ENCODE measurements at places on chromosomes 12 and 14. TPM values are rescaled to one million over a fixed set of nuclear protein-coding genes. Genes with fewer than 3 reads are reported as not detected.

DNA sequence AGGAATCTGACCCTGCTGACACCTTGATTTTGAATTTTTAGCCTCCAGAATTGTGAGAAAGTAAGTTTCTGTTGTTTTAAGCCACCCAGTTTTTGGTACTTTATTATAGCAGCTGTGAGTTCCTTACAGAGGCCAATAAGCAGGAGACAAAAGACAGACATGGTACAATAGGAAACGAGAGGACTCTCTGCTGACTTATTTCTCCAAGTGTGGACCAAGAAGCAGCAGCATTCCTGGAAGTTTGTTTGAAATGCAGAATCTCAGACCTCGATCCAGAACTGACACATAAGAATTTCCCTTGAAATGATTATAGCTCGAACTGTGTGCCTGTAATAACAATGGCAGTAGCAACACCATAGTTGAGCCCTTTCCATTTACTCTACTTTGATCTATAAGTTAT, 31.9 kb upstream of the LUM start:
- DNase-seq = no peak

KLRB1 gene
- not detected for total RNA-seq

DNA sequence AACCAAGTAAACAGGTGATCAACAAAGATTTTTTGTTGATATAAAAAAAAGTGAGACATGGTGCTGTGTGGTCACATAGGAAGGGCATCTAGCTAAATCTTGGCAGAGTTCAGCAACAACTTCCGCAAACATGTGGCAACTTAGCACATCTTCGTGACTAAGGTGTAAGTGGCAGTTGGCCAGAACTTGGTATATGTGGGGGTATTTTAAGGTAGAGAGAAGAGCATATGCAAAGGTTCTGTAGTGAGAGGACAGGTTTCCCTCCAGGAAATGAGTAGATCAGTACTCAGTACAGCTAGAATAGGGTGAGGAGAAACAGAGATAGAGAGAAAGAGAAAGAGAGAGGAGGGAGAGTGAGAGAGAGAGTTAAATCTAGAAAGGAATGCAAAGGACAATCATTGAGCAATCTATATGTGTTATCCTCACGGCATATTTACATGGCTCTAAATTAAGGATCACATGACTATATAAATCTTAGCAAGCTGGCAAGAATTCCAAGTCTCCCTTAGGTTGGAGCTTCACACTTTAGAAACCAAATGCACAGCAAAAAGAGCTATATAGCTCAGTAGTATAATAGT, 227.7 kb upstream of the HMGA2 start:
- no peak for DNase-seq

- DNase-seq = peak; percentile 79
These were observed 65.1 kb downstream of the PCNX1 start for GRCh38 chr14:70972107-70972976.

HSPB8 gene
- total RNA-seq = not detected

GRCh38 chr14:100362311-100362927, 39.3 kb downstream of the SLC25A47 start:
- no peak for DNase-seq

- DNase-seq = no peak
These were observed 134.7 kb upstream of the RFLNA start for GRCh38 chr12:124160097-124160756.

GRCh38 chr14:58501214-58501816, 73.8 kb downstream of the KIAA0586 start:
- DNase-seq = peak; percentile 68

LRRC10 gene
- total RNA-seq = not detected

DNA sequence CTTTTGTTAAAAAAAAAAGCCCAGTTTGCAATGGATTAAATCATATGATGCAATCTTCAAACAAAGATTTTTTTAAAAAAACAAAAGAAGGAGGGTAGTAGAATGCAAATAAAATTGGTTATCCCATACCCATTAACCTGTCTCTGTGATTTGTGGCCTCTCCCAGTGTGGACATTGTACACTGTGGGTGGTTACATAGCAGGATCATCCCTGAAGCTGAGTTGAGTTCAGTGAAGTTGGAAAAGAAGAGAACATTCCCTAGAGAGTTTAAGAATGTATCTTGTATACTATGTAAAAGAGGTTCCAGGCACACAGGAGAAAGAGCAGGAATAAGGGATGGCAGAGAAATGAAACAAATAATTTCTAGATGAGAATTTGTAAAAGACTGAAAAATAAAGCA, 142.4 kb upstream of the SLC16A7 start:
- no peak for DNase-seq

PLEKHH1 gene
- not detected for total RNA-seq

DNA sequence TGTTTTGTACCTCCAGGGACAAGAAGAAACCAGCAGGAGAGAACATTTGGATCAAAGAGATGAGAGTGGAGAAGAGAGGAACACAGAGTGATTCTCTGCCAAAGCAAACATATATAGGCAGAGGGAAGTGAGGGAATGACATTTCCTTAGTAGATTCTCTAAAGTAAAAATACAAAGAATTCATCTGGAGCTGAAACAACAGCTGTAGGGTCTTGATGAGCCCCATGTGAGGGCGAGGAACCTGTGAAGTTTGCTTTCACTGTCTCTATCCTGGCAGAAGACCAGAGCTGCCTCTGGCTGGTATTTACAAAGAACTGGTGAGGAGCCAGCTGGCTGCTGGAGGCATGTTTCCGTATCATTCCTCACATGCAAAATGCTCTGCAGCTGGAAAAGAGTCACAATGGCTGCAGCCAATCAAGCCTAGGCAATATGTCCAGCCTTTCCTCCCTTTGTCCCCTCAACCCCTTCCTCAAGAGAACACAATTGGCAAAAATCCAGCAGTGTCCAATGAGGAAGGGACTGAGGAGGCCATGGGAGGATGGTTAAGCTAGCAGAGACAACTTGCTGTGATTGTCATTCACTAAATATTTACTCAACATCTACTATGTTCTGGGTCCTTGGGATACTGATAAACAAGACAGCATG, 122.5 kb downstream of the PHLDA1 start:
- DNase-seq = no peak

DNA sequence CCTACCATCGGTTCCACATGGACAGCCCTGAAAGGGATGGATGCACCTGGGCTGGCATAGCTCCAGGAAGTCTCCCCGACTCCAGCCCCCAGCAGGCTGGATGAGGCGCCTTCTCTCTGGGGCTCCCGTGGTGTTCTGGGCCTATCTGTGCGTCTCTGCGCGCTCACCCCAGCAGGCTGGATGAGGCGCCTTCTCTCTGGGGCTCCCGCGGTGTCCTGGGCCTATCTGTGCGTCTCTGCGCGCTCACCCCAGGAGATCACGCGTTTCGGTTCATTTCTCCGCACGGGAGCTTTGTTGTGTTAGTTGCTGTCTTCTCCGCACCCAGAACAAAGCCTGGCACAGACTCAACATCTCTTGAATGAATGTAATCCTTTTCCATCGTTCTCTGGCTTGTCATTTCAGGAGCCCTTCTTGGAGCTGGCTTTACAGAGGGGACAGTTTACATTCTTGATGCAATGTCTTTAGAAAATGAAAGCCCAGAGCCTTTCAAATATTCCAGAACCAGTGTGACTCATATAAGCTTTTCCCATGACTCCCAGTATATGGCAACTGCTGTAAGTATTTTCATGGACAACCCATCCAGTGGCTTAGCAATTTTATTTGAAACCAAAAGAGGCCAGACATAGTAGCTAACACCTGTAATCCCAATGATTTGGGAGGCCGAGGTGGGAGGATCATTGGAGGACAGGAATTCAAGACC, 40.3 kb downstream of the CFAP251 start:
- no peak for DNase-seq

- DNase-seq = no peak
These were observed 275.9 kb downstream of the RPS29 start for GRCh38 chr14:49310298-49310697.

DNA sequence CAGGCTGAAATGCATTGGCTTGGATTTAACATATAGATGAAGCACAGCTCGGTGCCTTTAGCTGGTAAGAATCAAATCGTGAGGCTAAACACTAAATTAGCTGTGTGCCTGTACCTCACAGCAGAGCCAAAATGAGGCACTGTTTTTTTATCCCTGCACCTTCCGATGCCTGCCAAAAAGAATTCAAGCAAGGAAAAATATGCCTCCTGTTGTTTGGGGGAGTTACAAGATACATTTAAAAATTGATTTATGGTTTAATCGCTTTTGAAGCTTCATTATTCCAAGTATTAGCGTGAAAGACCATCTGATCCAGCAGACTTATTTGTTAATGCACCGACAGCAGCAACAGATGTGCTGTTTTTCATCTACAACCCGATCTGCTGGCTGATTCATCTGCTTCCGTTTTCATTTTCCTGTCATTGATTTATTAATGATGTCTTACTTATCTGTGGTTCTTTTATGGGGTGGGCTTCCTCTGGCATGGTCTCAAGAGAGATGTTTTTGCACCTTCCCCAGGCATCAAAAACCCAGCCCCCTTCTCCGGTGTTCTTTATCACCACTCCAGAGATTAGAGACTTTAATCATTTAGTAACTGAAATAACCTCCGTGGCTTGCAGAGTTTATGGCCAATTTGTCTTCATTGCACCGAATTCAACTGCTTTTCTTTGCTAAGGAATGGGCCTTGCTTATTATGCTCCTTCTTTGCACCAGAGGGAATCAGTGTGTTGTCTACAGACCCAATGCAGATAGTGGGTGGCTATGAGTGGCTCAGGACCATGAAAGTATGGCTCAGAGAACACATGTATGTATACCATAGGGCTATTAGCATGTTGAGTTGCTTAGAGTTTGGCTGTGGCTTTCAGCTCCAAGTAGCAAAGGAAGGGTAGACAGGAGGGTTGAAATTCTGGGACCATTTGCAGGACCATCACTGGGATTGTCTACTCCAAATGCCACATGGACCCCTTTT, 166.8 kb upstream of the TMEM260 start:
- no peak for DNase-seq

DNA sequence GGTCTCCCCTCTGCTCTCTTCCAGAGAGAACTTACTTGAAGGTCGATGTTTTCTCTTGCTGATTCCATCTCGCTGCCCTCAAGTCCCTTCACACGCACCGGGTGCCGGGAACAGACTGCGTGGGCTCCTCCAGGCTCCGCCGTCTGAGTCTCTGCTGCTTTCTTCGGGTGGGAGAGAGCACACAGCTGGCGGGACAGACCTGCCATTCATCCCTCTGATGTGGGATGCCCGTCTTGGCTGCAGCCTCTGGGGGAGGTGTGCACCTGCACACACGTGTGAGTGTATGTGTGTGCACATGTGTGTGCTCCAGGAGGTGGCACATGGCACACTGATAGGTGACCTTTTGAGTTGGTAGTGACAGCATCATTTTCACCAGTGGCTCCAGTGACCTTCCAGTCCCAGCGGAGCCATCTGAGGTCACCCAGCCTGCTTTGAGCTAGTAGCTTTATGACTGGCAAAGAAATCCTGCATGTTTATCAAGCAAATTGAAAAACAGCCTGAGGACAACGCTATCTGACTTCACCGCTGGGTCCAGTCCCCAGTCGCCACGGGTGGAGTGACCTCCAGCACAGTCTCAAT, at the start of gene NINJ2:
TSS of gene NINJ2 (minus strand) at position 153 of the 579 bp plus-strand sequence. CDS start at position 68, 85 bp downstream.
- DNase-seq = no peak

DNA sequence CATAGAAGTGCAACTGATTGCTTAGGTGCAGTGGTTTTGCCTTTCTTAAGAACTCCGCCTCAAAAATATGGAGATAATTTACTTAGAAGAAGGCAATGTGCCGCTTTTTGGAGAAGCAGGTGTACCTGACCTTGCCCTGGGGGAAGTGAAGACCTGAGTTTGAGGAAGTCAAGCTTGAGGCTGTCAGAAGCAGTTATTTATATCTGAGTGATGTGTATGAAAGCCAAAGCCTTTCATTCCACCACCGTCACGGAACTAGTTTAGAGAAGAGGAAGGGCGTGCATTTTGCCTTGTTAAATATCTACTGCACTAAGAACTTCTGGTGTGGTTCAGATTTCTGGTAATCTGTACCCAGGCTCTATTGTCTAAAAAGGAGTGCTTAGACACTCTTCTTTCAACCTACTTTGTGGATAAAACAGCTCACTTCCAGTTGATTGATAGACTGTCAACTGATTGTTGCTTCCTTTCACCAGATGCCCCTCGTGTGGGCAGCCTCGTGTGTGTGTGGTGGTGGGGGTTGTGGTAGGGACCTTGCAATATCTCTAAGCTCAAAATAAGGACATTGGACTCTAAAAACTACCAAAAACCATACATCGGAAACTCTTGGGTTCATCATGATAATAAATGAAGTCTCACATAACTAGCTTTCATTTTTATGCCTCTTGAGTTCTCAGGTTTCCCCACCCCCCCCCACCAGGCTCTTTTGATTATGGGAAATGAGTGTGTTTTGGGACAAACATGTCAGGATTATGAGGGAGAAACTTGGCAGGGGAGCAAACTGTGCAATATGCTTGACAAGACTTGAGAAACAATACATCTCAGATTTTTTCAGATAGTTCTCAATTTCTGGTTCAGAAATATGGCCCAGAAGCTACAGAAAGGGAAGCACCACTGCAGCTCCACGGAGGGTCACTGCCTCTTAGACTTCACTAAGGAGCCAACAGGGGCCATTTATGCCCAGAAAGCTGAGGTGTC, 78.6 kb downstream of the ARF6 start:
- DNase-seq = peak; percentile 97
